ENCODE measurements at places on chromosomes 1 and 21.

GRCh38 chr1:89822999-89823628 is 2.3 kb downstream of the LRRC8D start:
- DNase-seq, result no peak

DNA sequence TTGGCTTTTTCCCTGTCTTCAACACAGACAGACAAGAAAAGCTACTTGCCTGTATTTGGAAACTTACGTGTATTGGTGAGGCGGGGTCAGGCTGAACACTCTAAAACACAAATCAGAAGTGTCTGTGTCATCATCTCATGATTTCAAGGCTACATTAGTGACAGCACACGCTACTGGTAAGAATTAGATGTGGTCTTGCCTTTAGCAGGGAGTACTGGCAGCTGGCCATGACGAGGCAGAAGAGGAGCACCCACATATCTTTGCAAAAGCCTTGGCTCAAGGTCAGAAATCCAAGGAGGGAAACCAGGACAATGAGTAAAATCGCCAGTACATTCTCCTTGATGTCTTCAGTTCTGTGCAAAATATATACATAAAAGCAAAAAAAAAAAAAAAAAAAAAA is 77.7 kb downstream of the PCNX2 start:
- no peak for DNase-seq

DNA sequence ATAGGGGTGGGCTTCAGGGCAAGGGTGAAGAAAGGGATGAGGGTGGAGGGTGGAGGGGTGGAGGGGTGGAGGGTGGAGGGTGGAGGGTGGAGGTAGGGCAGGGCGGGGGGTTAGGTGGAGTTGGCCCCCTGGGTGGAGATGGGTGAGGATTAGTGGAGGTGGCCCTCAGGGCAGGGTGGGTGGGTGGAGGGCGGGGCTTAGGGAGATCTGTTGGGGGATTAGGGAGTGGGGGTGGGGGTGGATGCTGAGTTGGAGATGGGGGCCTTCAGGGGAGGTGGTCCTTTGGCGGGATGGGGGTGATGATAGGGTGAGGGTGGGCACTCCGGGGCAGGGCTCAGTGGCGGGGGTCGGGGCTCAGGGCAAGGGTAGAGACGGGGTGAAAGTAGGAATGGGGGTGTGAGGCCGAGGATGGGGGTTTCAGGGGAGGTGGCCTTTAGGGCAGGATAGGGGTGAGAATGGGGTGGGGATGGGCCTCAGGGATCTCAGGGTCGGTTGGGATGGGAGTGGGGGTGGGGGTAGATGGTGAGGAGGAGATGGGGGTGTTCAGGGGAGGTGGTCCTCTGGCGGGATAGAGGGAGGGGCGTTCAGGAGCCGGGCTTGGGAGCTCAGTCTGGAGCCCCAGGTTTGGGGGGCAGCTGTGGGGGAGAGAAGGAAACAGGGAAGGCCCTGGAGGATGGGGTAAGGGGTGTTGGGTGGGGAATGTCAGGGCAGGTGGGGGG is 800 bp upstream of the DNMT3L start:
- DNase-seq, result no peak

- DNase-seq, result no peak
Observed at GRCh38 chr1:45930258-45931150, 127.1 kb downstream of the MAST2 start.

DNA sequence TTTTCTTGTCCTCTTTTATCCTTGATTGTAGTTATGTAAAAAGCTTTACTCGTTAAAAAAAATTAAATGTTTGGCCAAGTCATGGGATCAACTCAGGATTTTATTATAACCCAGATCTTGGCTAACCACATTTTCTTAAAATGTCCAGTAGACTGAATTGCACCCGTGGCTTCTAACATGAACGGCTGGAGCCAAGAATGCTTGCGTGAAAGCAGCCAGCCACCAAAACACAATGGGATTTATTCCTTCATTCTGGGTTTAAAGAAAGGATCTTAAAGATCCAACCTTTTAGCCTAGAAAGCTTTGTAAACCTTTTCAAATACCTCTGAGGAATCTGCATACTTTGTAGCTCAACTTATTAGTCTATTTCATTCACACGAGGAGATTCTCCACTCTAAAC is 404.4 kb downstream of the USP25 start:
- no peak for DNase-seq

GRCh38 chr1:163472651-163473248 is 151.0 kb downstream of the NUF2 start:
- no peak for DNase-seq

DNA sequence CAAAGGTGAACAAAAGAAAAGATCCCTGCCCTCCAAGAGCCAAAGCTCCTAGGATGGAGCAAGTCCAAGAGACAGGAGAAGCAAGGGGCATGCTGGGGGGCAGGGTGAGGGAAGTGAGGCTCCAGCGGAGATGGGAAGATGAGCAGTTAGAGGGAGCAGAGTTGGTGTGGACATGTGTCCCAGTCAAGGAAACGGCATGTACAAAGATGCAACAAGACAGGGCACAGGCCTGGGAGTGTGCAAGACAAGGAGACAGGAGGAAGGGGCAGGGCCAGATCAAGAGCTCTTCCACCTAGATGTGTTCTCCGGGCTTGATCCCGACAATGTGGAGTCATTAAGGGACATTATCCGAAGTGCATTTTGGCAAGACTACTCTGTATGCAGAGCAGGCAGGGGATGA is 82.1 kb downstream of the CAPZB start:
- no peak for DNase-seq

GRCh38 chr21:41419921-41420862 is 5.8 kb upstream of the MX1 start:
- DNase-seq, result peak; percentile 84

- no peak for DNase-seq
Observed at GRCh38 chr1:98538106-98538505, 123.4 kb upstream of the SNX7 start.

- DNase-seq, result no peak
Observed at GRCh38 chr1:48903291-48903690, 126.6 kb upstream of the BEND5 start.

- DNase-seq, result peak; percentile 48
Observed at GRCh38 chr1:229109320-229109761, 161.6 kb upstream of the RAB4A start.

- no peak for DNase-seq
Observed at GRCh38 chr1:168792592-168793125, 63.7 kb upstream of the DPT start.

DNA sequence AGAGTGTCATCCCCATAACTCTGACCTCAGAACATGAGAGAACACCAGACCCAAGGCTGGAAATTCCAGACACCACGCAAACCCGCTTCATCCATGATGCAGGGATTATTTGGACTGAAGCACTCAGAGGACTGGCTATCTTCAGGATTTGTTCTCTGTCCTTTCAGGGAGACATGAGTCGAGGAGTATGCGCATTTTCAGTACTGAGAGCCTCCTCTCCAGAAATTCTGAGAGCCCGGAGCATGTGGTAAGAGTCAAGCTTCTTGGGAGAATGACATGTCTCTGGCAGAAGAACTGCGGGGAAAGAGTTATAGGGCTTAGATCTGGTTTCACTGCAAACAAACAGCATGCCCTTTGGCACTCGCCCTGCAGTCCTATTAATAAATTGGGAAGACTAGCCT is 6.9 kb downstream of the LAX1 start:
- no peak for DNase-seq

DNA sequence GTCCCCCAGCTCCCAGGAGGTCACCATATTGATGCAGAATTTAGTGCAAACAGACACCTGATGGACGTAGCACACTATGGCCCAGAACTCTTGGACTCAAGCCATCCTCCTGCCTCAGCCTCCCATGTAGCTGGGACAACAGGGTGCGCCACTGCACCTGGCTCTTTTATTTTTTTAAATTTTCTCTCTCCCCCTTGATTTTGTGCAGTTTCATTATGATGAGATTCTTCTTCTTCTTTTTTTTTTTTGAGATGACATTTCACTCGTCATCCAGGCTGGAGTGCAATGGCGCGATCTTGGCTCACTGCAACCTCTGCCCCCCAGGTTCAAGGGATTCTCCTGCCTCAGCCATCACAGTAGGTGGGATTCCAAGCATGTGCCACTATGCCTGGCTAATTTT is 63.8 kb downstream of the RPS6KA1 start:
- DNase-seq, result no peak

GRCh38 chr1:101241485-101242225 is 4.8 kb downstream of the S1PR1 start:
- DNase-seq, result no peak

GRCh38 chr1:231983588-231984193 is 357.1 kb downstream of the DISC1 start:
- DNase-seq, result no peak

- no peak for DNase-seq
Observed at GRCh38 chr1:14015917-14016316, 315.9 kb downstream of the PRDM2 start.

DNA sequence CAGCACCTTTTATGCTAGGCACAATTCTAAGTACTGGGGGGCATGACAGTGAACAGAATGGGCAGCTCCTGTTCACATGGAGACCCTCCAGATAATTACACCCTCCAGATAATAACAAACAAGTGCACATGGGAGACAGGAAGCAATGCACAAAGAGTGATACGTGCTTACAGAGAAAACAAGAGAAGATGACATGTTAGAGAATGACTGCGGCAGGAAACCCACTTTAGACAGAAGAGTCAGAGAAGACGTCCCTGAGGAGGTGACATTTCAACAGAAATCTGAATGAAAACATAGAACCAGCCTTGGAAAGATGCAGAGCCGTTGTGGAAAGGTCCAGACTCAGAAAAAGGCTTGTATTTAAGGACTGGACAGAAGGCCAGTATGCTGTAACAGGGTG is 54.7 kb upstream of the ARTN start:
- DNase-seq, result no peak

DNA sequence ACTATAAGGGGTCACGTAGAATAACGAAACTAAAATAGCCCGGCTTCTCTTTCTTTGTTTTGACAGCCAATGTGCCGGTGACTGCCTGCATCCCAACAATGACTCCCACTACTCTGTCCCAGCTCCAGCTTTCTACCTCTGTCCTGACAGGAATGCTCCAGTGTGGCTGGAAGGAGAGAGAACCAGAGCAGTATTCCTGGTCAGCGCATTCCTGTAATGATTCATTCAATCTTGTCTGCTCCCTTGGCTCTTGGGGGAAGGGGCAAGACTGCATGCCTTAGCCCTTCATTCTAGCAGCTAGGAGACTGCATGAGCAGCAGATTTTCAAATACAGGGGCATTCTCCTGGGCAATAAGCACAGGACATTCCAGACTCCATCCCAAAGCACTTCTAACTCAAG is 132.1 kb upstream of the PRMT6 start:
- DNase-seq, result no peak

- peak; percentile 54 for DNase-seq
Observed at GRCh38 chr1:29124366-29125236, 898 bp upstream of the TMEM200B start.

DNA sequence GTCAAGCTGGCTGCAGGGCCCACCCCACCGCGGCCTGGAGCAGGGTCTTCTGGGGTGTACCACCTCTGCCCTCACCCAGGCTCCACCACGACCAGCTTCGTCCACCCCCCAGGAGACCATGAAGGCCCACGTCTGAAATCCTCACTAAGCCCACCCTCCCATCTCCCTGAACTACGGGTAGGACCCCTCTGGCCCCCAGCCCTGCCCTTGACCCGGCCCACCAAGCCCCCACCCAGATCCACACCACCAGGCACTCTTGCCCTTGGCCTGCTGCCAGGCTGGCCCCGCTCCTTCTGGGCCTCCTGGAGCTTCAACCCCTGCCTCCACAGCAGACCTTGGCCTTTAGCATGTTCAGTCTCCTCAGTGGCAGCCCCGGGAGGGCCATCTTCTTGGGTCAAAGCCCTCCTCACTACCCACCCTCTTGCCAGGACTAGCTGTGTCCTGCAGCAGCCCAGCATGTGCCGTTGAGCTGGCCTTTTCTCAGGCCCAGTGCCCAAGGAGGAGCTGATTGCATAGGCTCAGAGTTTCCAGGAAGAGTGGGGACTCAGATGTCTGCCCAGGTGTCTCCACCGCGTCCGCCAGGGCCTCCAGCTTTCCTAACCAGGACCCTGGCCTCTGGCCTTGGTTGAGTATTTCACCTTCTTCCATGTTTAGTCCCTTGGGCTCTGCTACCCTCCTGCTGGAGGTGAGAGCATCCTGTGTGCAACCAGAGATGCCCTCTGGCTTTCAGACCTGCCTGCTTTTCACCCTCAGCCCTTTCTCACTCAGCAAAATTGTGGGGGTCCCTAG is 17.7 kb upstream of the SAMD11 start:
- DNase-seq, result no peak

- DNase-seq, result no peak
Observed at GRCh38 chr1:200248541-200248940, 161.3 kb downstream of the ZNF281 start.

DNA sequence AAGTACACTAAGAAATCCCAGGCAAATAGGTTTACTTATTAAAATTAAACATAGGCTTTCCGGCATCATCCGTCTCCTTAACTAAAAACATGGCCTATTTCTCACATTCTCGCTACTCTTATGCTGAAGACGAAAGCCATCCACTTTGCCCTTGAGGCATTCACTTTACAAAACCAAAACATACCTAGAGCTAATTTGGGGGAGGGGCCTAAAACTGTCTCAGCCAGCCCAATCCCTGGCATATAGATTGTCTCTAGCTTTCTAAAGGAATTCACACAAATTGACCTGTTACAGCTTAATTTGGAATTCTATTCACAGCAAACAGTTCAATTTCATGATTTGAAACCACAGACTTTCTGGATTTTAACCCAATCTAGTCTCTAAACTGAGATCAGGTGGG is 34.8 kb downstream of the SLC35D1 start:
- DNase-seq, result no peak

- no peak for DNase-seq
Observed at GRCh38 chr1:65229754-65230339, 79.5 kb upstream of the DNAJC6 start.

DNA sequence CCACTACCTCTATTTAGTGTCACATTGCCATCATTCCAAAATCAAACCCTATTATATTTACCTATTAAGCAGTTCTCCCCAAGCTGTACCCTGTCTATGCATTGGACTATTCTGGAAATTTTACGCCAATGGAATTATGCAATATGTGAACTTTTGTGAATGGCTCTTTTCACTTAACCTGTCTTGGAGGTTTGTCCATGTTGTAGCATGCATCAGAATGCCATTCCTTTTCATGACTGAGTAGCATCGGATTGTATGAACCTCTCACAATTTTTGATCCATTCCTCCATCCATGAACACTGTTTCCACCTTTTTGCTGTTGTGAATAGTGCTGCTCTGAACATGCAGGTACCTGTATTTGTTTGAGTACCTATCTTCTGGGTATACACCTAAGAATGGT is 33.7 kb downstream of the FAM163A start:
- DNase-seq, result no peak

GRCh38 chr1:155961937-155962336 is 16.4 kb downstream of the ARHGEF2 start:
- no peak for DNase-seq

DNA sequence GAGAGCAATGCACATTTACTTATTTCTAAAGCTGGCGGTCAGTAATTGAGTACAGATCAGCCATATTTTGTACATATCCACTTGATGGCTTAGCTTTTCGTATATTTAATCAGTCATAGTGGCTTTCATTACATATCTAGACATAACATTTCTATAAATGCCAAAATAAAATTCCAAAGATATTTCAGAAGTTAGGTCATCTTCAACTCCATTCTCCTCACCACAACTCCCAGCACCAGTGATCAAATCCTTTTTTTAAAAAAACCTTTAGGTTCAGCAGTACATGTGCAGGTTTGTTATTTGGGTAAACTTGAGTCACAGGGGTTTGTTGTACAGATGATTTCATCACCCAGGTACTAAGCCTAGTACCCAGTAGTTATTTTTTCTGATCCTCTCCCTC is 53.9 kb upstream of the GNG4 start:
- DNase-seq, result no peak
